ENCODE measurements at places on chromosomes 2 and 18.
A peak's percentile ranks its signal among the peaks of the same experiment; 100 is the strongest.

GRCh38 chr2:138814123-138814898 lies 34.1 kb upstream of the NXPH2 start:
- DNase-seq: no peak

DNA sequence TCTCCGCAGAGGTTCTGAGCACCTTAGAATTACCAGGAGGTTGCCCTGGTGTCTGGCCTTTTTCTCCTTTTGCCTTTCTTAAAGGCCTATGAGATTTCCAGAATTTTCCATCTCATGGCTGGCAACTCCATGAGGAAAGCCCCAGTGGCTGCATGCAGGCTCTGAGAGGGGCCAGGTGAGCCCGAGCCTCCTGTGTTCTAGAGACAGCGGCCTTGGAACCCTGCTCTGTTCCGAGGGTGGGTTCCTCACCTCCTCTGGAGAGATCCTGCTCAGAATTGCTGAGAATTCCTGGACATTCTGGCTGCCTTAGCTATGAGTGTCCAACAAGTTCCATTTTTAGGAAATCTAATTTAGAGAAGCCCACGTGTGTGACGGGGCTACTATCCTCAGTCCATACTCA lies 35.7 kb upstream of the HPCAL1 start:
- DNase-seq: no peak

DNA sequence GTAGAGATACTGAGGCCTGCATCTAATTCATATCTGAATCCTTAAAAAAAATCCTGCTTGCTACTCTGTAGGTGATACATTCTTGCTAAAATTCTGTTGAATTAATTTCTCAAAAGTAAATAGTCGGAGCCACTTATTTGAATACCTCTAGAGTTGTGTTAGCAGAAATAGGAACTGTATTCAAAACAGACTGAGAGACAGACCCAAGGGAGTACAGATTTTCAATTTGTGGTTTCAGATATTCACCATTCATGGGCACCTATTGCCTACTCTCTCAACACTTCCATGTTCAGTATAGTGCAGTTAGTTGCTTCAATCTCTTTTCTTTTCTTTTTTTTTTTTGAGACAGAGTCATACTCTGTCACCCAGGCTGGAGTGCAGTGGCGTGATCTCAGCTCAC lies 46.6 kb upstream of the CTLA4 start:
- DNase-seq: no peak

- no peak for DNase-seq
These were observed 2.2 kb downstream of the ABI2 start for GRCh38 chr2:203330434-203330833.

DNA sequence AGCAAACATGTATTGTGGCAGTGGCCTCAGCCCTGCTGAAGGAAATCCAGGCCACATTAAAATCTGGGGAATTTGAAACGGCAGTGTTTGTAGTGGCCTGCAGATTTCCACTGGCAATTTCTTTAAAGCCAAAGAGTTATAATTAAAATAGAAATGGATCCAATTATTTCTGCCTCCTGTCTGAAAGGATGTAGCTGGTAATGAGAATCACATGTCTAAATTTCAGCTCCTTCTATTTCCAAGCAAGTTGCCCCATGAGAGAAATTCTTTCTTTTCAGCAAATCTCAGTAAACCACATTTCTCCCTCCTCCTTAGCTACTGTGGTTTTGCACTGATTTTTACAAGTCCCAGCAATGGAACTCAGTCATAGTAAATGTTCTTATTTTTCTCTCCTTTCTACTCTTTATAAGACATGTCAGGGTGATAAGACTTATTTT lies 55.4 kb upstream of the ZNF396 start:
- no peak for DNase-seq

DNA sequence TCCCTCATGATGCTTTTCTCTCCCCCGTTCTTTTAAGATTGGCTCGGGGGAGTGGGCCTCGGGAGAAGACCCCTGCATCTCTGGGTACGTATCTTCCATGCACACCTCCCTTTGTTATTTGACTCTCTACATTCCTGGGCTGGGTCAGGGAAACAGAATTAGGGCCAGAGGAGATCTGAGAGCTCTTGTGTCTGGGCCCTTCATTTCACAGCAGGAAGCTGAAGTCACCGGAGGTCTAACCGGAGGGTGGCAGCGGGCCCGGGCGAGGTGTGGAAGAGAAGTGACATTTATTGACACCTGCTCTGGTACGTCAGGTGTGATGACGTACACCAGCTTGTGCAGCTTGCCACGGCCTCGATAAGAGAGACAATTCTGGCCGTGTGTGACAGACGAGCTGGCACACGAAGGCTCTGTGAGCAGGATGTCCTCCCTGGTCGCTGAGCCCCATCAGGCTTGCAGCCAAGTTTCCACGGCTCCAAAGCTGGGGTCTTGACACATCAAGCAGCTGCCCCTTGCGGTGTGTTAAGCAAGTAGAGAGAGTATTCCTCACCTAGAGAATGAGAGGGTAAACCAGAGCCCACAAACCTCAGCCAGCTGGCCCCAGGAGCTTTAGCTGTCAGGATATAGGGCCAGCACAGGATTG lies 30.4 kb downstream of the TOGARAM2 start:
- no peak for DNase-seq

GRCh38 chr2:231423176-231423575 lies 27.7 kb downstream of the B3GNT7 start:
- DNase-seq: no peak

DNA sequence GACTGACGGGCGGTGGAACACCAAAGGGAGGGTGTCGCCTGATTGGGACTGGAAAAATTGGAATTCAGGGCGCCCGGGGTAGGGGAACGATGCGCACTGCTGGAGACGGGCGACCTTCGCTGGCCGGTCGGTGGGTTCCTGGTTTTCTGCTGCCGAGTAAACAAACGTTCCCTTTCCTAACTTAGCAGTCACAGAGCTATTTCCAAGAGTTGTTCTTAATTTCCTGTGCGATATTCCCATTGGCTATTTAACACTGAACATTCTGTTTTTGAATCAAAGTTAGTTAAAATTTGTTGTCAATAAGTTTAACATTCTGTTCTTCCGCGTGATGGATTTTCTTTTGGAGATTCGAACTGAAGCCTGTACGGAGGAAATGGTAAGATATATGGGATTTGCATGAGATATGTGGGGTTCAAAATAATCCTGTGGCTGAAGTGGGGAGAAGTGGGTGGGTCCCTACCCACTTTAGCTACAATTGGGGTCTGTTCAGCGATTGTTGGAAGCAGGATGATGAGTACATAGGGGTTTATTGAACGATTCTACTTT lies 862 bp downstream of the C18orf54 start:
- no peak for DNase-seq

GRCh38 chr2:127196998-127197397 lies 23.1 kb downstream of the CYP27C1 start:
- no peak for DNase-seq

DNA sequence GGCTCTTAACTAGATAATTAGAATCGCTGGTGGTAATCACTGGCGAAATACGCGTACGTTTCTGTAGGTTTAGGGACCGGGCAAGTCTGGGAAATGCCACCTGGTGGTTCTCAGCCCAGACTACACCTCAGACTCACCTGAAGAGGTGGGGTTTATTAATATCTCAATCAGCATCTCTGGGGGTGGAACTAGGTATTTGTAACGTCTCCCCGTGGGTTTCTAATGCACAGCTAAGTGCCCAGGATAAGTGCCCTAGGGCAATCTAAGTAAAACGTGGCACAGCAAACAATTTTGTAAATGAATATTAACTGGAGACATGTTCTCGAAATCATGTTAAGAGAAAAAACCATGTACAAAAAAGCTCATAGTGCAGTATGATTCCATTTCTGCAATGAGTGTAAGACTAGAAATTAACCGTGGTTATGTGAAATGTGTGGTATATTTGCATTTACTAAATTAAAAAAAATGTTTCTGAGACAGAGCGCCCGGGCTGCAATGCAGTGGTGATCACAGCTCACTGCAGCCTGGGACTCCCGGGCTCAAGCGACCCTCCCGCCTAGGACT lies 760 bp upstream of the CNOT11 start:
- DNase-seq: no peak

- DNase-seq: no peak
These were observed 31.0 kb upstream of the GMPPA start for GRCh38 chr2:219467736-219468075.

GRCh38 chr18:52813635-52814416 lies 473.8 kb downstream of the DCC start:
- no peak for DNase-seq

- no peak for DNase-seq
These were observed 54.0 kb downstream of the NAT8 start for GRCh38 chr2:73588177-73588576.

DNA sequence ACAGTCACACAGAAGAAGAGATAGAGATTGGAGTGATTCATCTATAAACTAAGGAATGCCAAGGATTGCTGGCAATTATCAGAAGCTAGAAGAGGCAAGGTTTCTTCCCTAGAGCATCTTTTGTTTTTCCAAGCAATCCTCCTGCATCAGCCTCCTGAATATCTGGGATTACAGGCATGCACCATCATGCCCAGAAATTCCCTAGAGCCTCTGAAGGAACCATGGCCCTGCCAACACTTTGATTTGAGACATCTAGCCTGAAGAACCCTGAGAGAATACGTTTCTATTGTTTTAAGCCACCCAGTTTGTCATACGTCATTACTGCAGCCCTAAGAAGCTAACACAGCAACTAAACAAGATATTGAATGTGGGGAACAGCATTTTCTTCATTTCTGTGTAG lies 525.0 kb downstream of the ERBB4 start:
- DNase-seq: no peak

- no peak for DNase-seq
These were observed 39.3 kb downstream of the AP1S3 start for GRCh38 chr2:223797811-223798721.

- DNase-seq: no peak
These were observed 111.1 kb downstream of the MTX2 start for GRCh38 chr2:176380341-176380740.

DNA sequence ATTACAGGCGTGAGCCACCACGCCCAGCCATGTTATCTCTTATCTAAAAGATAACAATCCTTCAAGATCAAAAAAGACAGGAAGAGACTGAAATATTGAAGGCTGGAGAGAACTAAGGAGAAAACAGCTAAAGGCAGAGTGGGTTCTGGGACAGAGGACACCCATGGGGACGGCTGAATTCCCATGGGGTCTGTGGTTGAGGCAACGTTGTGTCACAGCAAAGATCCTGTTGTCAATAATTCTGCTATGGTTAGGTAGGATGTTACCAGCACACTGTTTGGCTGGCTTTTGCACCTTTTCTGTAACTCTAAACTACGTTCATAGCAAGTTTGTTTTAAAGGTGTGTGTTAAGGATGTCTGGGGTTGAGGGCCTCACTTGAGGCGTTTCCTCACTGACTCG lies 137.7 kb upstream of the APCDD1 start:
- DNase-seq: no peak

GRCh38 chr2:231627384-231628120 lies 34.9 kb downstream of the TEX44 start:
- DNase-seq: no peak

DNA sequence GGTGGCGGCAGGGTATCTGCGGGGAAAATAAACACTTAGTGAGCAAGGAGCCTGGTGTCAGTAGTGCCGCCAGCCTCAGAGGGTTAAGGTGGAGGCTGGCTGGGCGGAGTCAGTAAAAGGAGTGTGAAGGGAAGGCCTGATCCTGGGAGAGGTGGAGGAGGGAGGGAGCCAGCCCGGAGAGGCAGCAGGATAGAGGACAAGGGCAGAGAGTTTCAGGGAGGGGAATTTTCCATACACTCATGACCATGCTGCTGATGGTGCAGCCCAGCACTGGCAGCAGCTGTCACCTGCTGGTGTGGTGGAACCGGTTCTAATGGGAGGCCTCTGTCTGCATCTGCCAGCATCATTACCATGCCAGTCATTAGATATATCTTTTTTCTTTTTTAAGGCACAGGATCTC lies 2.0 kb upstream of the TEX44 start:
- no peak for DNase-seq

DNA sequence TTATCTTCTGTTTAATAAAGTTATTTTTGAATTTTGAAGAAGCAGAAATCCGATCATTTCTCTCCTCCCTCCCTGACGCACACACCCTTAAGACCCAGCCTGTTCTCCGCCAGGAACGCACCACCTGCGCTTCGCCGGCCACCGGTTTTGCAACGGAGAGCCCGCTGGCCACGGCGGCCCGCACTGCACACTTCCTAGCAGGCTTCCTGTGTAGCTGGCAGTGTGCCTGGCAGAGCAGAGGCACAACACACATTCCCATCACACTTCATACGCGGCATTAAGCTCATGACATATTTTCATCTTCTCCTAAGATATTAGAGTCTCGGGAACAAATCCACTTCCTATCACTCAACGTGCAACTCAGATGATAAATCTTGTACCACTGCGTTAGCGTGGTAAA lies 148.0 kb downstream of the HDAC4 start:
- no peak for DNase-seq

DNA sequence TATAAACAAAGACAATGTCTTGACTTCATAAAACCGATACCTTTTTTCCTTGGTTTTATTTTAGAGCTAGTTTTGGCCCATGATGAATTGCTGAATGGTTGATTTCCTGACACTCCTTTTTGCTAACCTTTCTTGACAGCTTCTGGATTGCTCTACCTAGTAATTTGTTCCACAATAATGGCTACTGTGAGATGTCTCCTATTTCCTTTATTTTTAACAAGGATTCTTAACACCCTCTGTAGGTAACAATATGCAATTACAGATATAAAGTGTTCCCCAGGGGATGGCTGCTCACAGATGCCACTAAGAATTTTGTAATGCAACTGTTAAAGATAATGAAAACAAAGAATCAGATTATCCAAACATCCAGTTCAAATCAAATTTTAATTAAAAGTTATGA lies 100.8 kb upstream of the ATP5MC3 start:
- peak; percentile 29 for DNase-seq

DNA sequence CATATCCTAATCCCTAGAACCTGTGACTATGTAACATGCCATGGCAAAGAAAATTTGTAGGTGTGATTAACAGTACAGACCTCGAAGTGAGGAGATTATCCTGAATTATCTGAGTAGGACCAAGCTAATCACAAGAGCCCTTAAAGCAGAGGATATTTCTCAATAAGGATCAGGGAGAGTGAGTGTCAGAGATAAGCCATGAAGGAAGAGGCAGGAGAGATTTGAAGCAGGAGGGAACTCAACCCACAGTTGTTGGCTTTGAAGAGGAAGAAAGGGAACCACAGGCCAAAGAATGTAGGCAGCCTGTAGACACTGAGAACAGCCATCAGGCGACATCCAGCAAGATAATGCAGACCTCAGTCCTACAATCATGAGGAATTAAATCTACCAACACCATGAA lies 229.3 kb downstream of the NBAS start:
- DNase-seq: no peak

GRCh38 chr18:48441405-48441881 lies 32.3 kb upstream of the ZBTB7C start:
- no peak for DNase-seq

DNA sequence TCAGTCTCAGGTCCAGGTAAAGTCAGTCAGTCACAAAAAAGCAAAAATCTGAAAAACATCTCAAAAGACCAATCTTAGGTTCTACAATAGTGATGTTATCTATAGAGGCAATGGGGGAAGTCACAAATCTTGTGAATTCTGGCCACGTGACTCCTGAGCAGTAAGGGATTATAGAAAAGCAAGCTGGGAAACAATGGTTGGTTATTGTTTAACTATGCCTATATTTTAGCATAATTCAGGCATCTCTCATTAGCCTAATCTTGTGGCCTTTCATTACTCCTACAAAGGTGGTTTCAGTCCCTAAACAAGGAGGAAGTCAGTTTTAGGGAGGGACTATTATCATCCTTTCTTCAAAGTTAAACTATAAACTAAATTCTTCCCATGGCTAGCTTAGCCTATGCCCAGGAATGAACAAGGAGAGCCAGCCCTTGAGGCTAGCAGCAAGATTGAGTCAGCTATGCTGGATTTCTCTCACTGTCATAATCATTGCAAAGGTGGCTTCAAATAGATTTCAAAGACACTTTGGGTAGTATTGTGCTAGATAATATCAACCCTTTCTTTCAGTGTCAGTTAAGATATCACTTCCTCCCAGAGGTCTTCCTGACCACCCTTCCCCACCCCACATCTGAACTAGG lies 56.4 kb upstream of the ITGA6 start:
- no peak for DNase-seq

All from H54 (cell line).